Stimulated activated CD8-positive, alpha-beta memory T cell treated with anti-CD3 and anti-CD28 coated beads, Interleukin-4, amount 100 ng/mL, for 1 hour (primary cell): ENCODE measurements at places on chromosomes 4 and X.

- DNase-seq = no peak
These were observed 81.7 kb upstream of the STOX2 start for GRCh38 chr4:183823434-183823833.

- no peak for DNase-seq
These were observed 819.2 kb downstream of the PCDH18 start for GRCh38 chr4:136713140-136713539.

DNA sequence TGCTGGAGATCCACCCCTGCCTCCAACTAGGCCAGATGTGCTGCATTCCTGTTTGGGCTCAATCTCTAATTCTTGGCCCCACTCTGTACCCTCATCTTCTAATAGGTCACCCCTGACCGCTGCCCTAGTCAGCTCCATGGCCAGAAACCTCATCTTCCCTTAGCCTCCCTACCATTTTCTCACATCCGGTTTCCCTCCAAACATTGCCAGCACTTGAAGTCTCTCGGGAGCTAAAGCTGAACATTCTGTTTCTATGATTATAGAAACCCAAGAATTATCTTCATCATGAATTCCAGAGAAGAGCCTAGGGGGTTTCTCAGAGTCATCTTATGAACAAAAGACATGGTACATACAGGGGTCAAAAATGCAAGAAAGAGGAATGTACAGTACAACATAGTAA, 179.7 kb downstream of the AMELX start:
- no peak for DNase-seq

- no peak for DNase-seq
These were observed 69.2 kb downstream of the PAQR3 start for GRCh38 chr4:78870056-78870455.

DNA sequence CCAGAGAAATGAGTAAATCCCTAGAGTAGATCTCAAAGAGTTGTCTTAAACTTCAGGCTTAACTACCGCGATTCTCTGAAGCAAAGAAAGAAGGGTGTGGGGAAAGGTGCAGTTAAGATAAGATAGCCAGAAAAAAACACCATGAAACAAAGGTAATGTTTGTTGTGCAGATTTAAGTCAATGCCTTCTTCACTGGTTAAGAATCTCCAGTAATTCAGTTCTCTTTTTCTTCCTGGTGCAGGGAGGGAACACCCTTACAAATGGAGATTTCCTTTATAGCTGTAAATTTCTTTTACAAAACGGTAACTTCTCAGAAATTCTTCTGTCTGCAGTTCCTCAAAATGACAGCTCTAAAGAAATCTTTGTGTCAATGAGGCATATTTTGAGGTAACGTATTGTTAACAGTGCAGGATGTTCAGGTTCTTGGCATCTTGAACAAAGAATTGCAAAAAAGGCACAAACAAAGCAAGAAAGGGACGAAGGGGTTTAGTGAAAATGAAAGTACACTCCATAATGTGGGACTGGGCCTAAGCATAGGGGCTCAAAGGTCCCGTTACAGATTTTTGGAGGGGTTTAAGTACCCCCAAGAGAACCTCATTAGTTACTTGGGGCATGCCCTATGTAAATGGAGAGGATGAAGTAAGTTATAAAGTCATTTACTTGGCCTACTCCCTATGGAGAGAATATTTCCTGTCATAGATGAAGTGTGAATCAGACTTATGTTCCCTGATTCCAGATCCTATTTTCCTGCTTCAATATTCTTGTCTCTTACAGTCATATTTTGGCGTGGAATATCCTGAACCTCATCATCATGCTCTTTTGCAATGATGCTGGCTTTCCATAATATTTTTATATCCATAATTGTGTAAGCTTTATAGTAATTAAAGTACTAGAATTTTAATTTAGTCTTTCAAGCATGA, 492.0 kb downstream of the PCDH11X start:
- DNase-seq = no peak

DNA sequence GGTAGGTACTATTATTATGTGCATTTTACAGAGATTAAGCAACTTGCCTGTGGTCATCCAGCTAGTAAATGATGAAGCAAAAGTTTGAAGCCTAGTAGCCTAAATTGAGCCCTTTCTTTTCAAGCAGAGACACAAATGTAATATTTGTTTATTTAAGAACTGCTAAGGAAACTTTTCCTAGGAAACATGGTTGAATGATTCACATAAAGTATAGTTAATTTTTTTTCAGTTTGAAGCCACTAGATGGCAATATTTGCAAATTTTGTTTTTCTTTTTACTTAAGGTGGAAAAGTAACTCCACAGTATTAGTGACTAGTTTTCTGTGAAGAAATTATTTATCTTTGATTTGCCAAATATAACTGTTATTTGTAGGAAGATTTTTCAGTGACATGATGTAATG, 52.8 kb upstream of the ANKRD17 start:
- DNase-seq = no peak

GRCh38 chrX:52576946-52577345, 60.1 kb upstream of the XAGE1B start:
- DNase-seq = no peak

- DNase-seq = no peak
These were observed 106.4 kb upstream of the NWD2 start for GRCh38 chr4:37138019-37138653.

GRCh38 chrX:103918050-103918449, 44.4 kb upstream of the TMSB15B start:
- peak; percentile 11 for DNase-seq

GRCh38 chr4:78648640-78649363, 97.2 kb downstream of the ANXA3 start:
- DNase-seq = no peak

GRCh38 chrX:45840411-45840950, 639.8 kb upstream of the DIPK2B start:
- no peak for DNase-seq

DNA sequence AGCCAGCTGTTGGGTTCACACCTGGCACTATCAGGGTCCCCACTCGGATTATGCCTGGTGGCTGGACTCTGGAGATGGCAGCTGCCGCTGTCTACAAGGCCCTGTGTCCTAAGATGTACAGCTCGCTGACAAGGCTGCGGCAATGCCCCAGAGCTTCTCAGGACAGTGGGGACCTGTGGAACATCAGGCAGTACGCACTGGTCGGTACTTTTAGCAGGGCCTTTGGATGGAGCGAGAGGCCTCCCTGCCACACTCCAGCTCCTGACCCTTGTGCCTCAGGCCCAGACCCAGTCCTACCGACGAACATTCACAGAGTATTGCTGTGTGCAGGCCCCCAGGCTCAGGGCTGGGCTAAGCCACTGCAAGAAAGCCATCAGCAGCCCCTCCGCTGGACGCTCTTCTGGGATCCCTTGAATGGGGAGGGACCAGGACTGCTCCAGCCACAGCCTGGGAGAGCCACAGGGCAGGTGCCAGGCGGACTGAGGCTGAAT, 45.7 kb upstream of the HMX1 start:
- no peak for DNase-seq

- no peak for DNase-seq
These were observed 640.8 kb upstream of the INTU start for GRCh38 chr4:126991965-126992364.

DNA sequence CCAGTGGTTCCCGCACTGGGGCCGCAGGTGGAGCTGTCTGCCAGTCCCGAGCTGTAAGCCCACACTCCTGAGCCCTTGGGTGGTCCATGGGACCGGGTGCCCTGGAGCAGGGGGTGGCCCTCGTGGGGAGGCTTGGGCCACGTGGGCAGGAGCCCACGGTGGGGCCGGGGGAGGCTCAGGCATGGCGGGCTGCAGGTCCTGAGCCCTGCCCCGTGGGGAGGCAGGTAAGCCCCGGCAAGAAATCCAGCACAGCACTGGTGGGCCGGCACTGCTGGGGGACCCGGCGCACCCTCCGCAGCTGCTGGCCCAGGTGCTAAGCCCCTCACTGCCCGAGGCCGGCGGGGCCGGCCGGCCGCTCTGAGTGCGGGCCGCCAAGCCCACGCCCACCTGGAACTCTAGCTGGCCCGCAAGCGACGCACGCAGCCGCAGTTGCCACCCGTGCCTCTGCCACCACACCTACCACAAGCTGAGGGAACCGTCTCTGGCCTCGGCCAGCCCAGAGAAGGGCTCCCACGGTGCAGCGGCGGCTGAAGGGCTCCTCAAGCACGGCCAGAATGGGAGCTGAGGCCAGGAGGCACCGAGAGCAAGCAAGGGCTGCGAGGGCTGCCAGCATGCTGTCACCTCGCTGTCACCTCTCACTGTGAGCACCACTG, 2.0 kb upstream of the METAP1 start:
- DNase-seq = no peak

GRCh38 chr4:75048208-75048879, 115.4 kb downstream of the PARM1 start:
- no peak for DNase-seq

- DNase-seq = no peak
These were observed 292.9 kb downstream of the TLL1 start for GRCh38 chr4:166165829-166166420.

DNA sequence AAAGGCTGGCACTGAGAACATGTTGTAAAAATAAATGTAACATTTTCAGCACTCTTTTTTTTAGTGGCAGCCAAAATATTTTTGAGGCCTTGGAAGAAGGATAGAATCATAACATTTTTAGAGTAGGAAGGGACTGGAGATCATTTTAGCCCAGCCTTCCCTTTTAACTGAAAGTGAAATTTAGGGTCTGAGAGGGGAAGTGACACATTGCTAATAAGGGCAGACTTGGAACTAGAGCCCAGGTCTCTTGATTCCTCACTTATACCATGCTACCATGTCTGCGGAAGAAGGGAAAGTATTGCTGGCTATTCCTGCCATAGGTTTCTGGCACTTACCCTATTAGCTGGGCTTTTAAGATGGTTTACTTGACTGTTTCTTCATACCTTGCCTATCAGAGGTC, 4.8 kb downstream of the WDR44 start:
- DNase-seq = no peak

GRCh38 chr4:140707325-140707724, 48.9 kb downstream of the TBC1D9 start:
- DNase-seq = no peak

DNA sequence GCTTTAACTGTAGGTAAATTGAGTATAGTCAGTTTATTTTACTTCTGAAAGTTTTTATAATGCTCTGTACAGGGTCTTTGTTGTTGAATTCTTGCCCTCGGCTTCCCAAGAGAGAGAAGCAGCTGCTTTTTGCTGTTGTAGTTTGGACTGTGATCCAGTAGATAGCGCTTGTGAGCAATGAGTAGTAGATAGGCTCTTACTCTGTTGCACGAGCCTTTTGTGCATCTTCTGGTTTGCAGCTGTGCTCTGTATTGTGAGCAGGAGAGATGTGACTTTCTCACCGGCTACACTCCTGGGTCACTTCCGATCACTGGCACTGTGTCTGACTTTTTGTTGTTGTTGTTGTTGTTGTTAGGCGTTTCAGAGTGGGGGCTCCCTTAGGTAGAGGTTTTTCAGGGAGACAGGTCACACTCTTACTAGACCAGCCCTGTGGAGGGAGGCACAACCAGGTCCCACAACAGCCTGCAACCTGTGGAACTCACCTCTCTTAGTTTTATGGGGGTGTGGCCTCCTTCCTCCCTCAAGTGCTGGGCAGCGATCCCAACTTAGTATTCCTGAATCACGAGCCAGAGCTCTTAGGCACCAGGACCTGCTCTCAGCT, 822.1 kb upstream of the GALNTL6 start:
- DNase-seq = no peak

- DNase-seq = no peak
These were observed 187.5 kb upstream of the TBC1D9 start for GRCh38 chr4:140943486-140944198.

GRCh38 chr4:178462710-178463109, 1020.5 kb upstream of the AGA start:
- no peak for DNase-seq
